Naive thymus-derived CD4-positive, alpha-beta T cell (primary cell): ENCODE measurements at places on chromosomes 13 and 19. TPM values are rescaled to one million over a fixed set of nuclear protein-coding genes. Genes with fewer than 3 reads are reported as not detected.

- H3K36me3 ChIP-seq = no peaks in the 10 kb centered on the region
- no peak overlapping the region for H3K27ac ChIP-seq
- no peaks in the 10 kb centered on the region for H3K27me3 ChIP-seq
- no peak for DNase-seq
Measured at GRCh38 chr13:66794340-66795031, 435.6 kb downstream of the PCDH9 start.

DNA sequence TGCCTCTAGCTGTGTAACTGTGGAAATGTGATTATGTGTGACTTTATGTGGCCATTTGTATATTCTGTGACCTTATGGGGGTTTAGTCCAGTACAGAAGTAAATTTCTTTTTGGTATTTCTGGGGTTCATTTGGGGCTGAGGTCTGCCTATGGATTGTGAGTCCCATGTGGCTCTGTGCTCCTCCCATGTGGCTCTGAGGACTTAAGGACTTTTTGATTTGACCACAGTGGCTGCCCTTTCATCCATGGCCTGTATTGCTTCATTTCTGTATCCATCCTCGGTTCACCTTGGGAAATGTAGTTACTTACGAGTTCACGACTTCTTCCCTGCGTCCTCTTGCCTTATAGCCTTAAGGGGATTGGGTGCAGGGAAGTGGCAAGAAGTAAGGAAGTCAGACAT is 1.0 kb downstream of the ZNF420 start:
- DNase-seq = no peak
- H3K4me3 ChIP-seq = peak overlapping the region; percentile 92
- H3K36me3 ChIP-seq = peaks cover 19% of the 10 kb centered on the region
- H3K27ac ChIP-seq = peak overlapping the region; percentile 82

DNA sequence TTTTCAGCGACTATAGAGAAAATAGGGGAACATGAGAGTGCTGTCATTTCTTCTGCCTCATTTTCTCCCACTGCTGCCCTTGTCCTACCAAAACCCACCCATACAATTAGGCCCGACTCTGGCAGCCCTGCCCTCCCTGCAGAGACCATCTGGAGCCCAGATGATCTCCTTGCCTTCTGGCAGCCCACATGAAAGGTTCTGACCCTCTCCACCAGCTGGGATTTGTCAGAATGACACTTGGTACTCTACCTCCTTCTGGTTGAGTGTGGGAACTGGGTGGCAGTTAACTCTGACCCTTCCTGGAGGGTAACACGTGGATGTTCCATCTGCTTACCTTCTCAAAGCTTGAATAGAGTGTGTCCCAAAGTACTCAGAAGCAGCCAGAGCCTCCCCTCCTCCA is 21.0 kb upstream of the SIAH3 start:
- H3K4me3 ChIP-seq = no peak overlapping the region
- H3K4me1 ChIP-seq = no peaks in the 10 kb centered on the region
- no peak for DNase-seq
- no peak overlapping the region for H3K27ac ChIP-seq
- no peaks in the 10 kb centered on the region for H3K36me3 ChIP-seq

DNA sequence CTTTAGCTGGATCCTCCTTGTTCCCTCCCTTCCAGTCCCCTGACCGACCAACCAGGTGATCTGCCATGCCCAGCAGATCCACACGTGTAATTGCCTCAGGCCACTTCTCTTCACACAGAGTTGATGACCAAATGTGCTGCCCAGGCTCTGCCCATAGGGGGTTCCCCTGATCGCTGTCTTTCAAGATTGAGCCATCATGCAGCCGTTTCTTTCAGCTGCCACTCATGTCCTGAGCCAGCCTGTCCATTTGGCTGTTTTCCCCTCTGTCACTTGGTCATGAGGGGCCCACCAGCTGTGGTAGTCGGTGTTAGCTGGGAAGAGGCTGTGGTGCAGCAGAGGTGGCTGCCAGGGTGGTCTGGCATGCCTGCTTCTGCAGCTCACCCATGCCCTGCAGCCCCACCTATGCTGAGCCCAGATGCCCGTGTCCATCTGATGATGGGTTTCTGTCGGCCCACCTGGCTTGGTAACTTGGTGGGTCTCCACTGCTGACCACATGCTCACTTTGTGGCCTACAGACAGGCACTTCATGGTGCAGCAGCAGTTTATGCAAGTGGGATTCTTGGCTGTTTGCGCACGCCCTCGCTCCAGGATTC is 35.6 kb upstream of the GPR183 start:
- no peak overlapping the region for H3K27ac ChIP-seq
- no peaks in the 10 kb centered on the region for H3K27me3 ChIP-seq
- no peak for DNase-seq
- H3K36me3 ChIP-seq = peaks cover 58% of the 10 kb centered on the region
- H3K4me1 ChIP-seq = peaks cover 50% of the 10 kb centered on the region

The P2RY11 gene
- total RNA-seq = 65.8 TPM

The ERICH6B gene
- not detected for total RNA-seq

GRCh38 chr19:850221-850978 is 1.7 kb upstream of the ELANE start:
- H3K4me3 ChIP-seq = no peak overlapping the region
- no peaks in the 10 kb centered on the region for H3K36me3 ChIP-seq
- H3K27me3 ChIP-seq = peaks cover 15% of the 10 kb centered on the region
- no peak overlapping the region for H3K27ac ChIP-seq
- no peak for DNase-seq
- H3K4me1 ChIP-seq = no peaks in the 10 kb centered on the region

DNA sequence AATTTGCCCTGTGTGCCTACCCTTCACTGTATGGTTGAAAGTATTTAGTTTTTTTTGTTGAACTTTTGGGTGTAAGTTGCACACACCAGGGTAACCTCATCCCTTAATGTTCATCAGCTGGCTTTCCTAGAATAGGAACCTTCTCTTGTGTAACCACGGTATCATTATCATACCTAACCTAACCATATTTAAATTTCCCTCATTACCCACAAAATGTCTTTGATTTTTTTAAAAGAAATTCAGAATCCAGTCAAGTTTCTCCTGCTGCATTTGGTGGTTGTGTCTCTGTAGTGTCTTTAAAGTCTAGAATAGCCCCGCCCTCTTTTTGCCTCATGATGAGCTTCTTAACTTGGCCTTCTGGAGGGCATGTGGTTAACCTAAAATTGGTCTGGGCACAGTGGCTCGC is 80.3 kb downstream of the RYR1 start:
- peaks cover 10% of the 10 kb centered on the region for H3K4me1 ChIP-seq
- H3K36me3 ChIP-seq = no peaks in the 10 kb centered on the region
- H3K27me3 ChIP-seq = no peaks in the 10 kb centered on the region
- no peak overlapping the region for H3K4me3 ChIP-seq

GRCh38 chr13:23321535-23322241 is 111.8 kb downstream of the SACS start:
- no peaks in the 10 kb centered on the region for H3K27me3 ChIP-seq
- H3K27ac ChIP-seq = no peak overlapping the region
- no peaks in the 10 kb centered on the region for H3K36me3 ChIP-seq
- DNase-seq = no peak
- H3K4me1 ChIP-seq = no peaks in the 10 kb centered on the region
- peak overlapping the region; percentile 18 for H3K4me3 ChIP-seq

The KLK3 gene
- not detected for total RNA-seq

The GJA3 gene
- not detected for total RNA-seq

The JAK3 gene
- 213 TPM for total RNA-seq

DNA sequence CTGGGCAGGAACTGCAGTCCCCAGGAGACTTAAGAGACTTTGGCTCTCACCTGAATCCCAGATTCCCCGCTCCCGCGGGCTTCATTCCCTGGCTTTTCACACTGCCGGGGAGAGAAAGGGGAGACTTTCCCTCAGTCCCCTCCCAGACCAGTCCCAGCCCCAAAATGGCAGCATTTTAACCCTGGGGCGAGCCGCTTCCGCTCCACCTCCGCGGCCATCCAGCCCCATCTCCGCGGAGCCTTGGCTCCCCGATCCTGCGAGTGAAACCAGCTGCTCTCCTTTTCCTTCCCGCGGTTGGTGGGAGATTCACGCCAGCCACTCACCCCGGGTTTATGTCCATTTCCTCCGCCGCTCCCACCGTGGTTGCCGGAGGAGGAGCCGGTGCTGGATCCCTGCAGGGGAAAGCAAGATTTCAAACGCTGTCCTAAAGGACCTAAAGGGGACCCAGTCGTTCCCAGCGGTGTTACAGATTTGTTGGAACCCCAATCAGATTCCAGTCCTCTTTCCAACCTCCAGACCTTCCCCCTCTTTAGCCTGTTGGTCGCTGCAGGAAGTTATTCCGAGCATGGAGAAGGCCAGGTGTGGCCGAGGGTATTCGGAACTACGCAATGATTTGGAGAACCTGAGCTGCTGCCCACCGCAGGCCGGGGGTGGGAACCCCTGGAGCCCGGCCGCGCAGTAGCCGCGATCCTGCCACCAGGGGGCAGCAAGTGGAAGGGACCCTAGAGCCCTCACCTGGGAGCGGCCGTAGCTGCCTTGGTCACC is 3.4 kb downstream of the DMKN start:
- H3K27me3 ChIP-seq = no peaks in the 10 kb centered on the region
- peak; percentile 51 for DNase-seq
- peak overlapping the region; percentile 53 for H3K4me3 ChIP-seq
- no peak overlapping the region for H3K27ac ChIP-seq

The LILRA6 gene
- 0.97 TPM for total RNA-seq

DNA sequence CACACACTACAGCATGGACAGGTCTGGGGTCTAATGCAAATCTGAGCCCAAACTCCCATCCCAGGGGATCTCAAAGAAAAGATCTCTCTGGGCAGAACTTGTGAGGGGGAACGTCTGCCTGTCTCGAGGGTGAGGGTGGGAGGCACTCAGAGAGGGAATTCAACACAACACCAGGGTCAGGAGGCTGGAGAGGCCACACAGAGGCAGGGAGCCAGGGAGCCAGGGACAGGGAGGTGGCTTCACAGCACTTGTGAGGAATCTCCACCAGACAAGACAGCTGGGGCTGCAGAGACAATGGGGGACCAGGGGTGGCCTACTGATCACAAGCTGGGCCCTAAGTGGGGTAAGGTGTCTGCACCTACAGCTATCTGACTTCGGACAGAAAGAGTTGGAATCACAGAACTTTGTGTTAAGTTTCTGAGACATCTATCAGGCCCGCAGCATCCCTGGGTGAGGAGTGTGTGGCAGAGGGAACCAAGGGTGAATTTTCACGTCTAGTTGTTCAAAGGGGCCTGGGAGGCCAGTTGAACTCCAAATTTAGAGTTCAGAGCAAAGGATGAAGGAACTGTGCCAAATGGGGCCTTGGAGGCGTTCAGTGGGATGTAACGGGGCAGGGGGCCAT is 12.7 kb upstream of the AKAP8L start:
- H3K27ac ChIP-seq = peak overlapping the region; percentile 81
- no peaks in the 10 kb centered on the region for H3K36me3 ChIP-seq
- peak overlapping the region; percentile 64 for H3K4me3 ChIP-seq
- DNase-seq = no peak
- H3K4me1 ChIP-seq = peaks cover 26% of the 10 kb centered on the region

- no peaks in the 10 kb centered on the region for H3K27me3 ChIP-seq
- H3K27ac ChIP-seq = peak overlapping the region; percentile 77
- peak overlapping the region; percentile 80 for H3K4me3 ChIP-seq
Measured at GRCh38 chr19:44142059-44142433, 692 bp downstream of the ZNF234 start.

- no peaks in the 10 kb centered on the region for H3K36me3 ChIP-seq
- no peaks in the 10 kb centered on the region for H3K4me1 ChIP-seq
- no peak overlapping the region for H3K4me3 ChIP-seq
- no peak overlapping the region for H3K27ac ChIP-seq
- no peaks in the 10 kb centered on the region for H3K27me3 ChIP-seq
Measured at GRCh38 chr13:50572129-50572528, 271.4 kb downstream of the DLEU7 start.

- DNase-seq = no peak
- no peaks in the 10 kb centered on the region for H3K36me3 ChIP-seq
- H3K4me1 ChIP-seq = no peaks in the 10 kb centered on the region
Measured at GRCh38 chr13:51237887-51238286, 15.7 kb downstream of the FAM124A start.

DNA sequence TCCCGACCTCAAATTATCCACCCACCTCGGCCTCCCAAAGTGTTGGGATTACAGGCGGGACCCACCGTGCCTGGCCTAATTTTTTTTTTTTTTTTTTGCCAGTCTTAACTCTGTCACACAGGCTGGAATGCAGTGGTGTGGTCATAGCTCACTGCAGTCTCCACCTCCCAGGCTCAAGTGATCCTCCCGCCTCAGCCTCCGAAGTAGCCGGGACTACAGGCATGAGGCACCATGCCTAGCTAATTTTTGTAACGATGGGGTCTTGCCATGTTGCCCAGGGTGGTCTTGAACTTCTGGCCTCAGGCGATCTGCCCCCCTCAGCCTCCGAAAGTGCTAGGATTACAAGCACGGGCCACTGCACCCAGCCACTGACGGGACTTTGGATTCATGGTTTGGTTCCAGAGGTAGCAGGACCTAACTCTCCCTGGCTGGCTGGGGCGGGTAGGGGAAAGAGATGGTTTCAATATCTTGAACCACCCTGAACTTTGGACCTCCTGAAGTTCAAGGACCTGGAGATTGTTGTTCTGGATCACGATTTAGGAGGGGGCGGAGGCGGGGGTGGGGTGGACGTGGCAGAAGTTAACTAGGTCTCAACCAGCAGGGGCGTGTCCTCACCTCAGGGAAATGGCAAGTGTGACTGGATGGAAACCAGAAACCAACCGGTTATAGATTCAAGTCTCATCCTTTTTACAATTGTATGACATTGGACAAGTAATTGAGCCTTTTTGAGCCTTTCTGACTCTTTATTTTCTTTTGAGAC is 40.8 kb downstream of the IER2 start:
- no peak overlapping the region for H3K27ac ChIP-seq
- H3K36me3 ChIP-seq = no peaks in the 10 kb centered on the region
- no peaks in the 10 kb centered on the region for H3K27me3 ChIP-seq
- DNase-seq = no peak

GRCh38 chr19:1363599-1363998 is 20.1 kb upstream of the NDUFS7 start:
- H3K4me3 ChIP-seq = no peak overlapping the region
- no peak for DNase-seq
- H3K27me3 ChIP-seq = no peaks in the 10 kb centered on the region
- H3K4me1 ChIP-seq = peaks cover 3% of the 10 kb centered on the region

DNA sequence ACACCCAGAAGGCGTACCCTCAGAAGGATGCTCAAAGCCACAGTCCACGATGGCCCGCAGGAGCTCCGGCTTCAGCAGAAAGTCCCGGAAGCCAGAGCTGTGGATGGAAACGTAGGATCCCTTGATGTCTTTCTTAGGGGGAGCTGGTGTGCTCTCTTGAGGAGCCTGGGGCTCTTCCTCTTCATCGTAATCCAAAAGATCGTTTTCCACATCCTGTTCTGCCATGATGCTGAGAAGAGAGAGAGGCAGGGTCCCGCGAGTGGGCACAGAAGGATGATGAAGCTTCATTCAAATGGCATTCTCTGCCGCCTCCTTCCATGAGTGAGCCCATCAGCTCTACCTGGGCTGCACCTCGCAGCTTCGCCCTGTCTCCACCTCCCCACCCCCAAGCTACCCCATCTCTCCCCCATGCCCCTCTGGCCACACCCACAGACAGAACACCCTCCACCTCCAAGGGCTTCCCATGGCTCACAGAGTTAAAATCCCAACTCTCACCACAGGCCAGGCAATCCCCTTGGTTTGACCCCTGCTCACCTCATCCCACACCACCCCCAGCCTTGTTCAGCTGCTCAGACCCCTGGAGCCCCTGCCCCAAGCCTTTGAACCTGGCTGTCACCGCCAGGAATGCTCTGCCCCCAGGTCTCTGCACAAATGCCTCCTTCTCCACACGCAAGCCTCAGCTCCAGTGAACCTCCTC is 6.0 kb downstream of the DDX39A start:
- H3K4me3 ChIP-seq = no peak overlapping the region
- H3K27ac ChIP-seq = no peak overlapping the region
- no peaks in the 10 kb centered on the region for H3K27me3 ChIP-seq
